ENCODE measurements at places on chromosomes 16 and 17. TPM values are rescaled to one million over a fixed set of nuclear protein-coding genes. Genes with fewer than 3 reads are reported as not detected.

KRT20 gene
- total RNA-seq: not detected

SDR42E2 gene
- 0.09 TPM for total RNA-seq

JMJD8 gene
- 48.8 TPM for total RNA-seq

YWHAE gene
- total RNA-seq: 499 TPM

NGFR gene
- 0.14 TPM for total RNA-seq

Data from activated T-helper 2 cell treated with anti-CD3 and anti-CD28 coated beads, Interferon-gamma antibody, Interleukin-2, Interleukin-4, amounts not matched to agents 10 μg/mL and 5 μg/mL and 100 μg/mL, durations not matched to agents 14 hours and 24 hours and 36 hours (primary cell).